Fibroblast of lung (primary cell): ENCODE measurements at places on chromosomes 1 and 21.

DNA sequence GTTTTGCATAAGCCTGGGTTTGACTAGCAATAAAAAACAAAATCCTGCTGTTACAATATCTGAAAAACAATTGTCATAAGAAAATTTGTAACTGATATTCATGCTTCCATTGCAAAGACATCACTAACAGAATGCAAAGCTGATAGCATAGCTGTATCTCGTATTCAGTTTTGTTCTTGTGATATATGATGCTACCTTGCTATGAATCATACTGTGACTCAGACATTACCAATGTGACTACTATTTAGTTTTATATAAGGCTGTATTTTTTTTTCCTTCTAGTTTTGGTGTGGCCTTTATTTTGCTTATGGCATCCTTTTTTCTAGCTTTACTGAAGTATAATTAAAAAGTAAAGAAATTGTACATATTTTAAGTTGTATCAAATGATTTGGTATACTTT is 1381.8 kb downstream of the MRPL39 start:
- peak; percentile 26 for DNase-seq

DNA sequence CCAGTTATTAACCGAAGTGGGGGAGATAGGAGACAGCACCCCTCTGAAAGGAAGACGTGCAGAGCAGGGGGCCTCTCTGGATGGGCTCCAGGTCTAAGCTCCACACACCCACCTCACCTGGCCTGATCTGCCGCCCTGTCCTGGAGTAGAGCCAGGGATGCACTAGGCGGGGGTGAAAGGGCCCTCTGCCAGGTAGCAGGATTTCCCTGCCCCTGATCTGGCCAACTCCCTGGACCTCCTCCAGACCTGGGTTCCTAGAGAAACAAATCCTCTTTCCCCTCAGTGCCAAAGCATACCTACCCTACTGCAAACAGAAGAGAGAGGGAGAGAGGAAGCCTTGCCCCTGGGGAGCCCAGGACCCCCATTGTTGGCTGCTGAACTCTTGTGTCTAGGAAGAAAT is 2.0 kb downstream of the CRABP2 start:
- no peak for DNase-seq

- no peak for DNase-seq
These were observed 92.9 kb downstream of the RHOU start for GRCh38 chr1:228828151-228828550.

DNA sequence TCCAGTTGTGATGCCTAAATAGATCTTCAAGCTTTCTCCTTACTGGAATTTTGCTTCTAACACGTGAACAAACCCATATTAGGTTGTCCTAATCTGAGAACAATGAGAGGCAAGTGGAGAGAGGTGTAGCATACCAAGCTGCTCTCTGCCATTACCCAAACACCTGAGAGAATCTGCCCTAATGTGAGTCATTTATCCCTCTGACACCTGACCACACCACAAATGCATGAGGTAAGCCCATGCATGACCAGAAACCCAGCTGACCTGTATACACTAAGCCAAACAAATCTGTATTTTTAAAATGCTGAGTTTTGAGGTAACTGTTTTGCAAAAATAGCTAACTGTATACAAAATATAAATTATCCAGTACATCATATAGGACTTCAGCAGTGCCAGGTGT is 1458.1 kb upstream of the B3GALT2 start:
- DNase-seq: no peak

- DNase-seq: no peak
These were observed 66.2 kb upstream of the KCNK1 start for GRCh38 chr1:233547726-233548125.

- DNase-seq: no peak
These were observed 4.9 kb upstream of the LINGO4 start for GRCh38 chr1:151809985-151810556.

GRCh38 chr1:111707906-111708305 is 31.3 kb downstream of the INKA2 start:
- peak; percentile 68 for DNase-seq

DNA sequence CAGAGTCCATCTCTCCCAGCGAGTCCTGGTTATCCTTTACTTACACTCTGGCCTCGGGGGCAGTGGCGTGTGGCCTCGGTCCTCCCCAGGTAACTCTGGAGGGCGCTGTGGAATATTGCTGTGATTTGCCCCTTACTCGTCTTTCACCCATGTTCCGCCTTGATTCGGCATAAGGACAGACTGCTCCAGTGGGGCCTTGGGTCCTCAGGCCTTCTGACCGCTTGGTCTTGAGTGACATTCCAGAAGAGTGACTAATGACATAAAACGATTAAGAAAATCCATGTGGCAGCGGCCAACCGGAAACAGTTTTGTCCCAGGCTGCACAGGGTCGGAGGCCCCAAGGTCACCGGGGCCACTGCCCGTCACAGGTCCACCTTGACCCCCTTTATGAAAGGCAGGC is 11.0 kb downstream of the ICMT start:
- DNase-seq: no peak

DNA sequence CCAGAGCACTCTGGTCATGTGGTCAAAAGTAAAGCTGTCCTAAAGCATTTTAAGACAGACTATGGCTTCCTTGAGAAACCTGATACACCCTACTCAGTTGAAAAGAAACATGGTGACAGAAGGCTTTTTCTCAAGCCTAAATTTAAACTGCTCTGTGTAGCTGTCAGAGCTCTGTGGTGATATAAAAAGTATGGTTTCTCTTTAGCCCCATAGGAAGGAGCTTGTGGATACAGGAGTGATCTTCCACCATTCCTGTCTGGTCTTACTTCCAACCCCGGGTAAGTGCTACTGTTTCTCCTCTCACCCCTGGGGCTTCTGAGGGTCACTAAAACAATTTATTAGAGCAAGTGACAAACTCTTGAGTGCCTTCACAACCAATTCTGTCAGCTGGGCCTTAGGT is 8.5 kb downstream of the TP53BP2 start:
- peak; percentile 61 for DNase-seq

GRCh38 chr1:65626003-65626402 is 166.7 kb upstream of the PDE4B start:
- DNase-seq: no peak

DNA sequence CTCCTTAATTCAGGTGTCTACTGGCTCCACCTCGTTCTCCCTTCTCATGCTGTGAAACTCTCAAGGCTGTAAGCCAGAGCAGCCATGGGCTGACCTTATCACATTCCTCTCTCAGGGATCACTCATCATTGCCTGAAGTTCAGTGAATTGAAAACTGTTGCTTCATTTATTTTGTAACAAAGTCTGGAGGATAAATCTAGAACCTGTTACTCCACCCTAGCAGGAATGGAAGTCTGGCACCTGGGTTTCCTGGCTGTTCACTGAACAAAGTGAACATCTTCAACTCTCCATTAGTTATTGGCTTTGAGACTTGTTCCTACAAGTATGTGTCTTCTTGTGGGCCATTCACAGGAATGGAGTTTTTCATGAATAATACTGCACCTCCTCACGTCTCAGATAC is 584.1 kb downstream of the PTPRU start:
- no peak for DNase-seq

DNA sequence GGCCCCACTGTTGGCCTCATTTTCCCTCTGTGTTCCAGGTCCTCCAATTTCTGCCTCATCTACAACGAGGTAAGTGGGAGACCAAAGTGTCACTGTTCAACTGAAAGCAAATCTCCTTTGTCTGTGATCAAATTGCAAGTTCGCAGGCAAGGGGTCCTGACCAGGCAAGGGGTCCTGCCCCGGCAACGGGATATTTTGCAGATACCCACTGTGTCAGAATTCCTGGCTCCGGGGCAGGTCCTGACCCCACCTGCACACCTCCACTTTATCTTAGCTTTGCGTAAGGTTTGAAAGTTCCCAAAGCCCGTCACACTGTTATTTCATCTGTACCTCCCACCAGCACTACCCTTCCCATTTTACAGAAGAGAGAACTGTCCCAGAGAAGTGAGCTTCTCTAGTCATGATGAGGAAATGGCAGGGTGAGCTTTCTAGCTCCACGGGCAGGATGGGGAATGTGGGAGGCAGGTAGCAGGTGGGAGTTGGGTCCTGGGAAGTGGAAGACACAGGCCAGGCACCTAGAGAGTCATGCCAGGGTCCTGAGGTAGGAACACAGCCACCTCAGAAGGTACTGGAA is 32.0 kb upstream of the CSF1 start:
- DNase-seq: no peak

DNA sequence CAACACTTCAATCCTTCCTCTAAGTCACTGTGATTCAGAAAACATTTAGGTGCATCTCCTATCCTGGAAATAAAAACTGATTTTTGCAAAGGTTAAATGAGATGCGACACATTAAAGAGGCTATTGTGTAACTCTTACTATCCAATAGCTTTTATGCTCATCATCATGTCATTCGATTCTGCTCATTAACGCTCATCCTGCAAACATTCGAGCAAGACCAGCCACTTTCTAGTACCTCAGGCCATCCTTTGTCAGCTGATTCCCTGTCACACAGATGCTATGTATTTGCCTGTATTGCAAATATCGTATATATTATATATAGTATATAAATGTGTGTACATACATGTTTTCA is 131.6 kb downstream of the TLR5 start:
- peak; percentile 12 for DNase-seq

DNA sequence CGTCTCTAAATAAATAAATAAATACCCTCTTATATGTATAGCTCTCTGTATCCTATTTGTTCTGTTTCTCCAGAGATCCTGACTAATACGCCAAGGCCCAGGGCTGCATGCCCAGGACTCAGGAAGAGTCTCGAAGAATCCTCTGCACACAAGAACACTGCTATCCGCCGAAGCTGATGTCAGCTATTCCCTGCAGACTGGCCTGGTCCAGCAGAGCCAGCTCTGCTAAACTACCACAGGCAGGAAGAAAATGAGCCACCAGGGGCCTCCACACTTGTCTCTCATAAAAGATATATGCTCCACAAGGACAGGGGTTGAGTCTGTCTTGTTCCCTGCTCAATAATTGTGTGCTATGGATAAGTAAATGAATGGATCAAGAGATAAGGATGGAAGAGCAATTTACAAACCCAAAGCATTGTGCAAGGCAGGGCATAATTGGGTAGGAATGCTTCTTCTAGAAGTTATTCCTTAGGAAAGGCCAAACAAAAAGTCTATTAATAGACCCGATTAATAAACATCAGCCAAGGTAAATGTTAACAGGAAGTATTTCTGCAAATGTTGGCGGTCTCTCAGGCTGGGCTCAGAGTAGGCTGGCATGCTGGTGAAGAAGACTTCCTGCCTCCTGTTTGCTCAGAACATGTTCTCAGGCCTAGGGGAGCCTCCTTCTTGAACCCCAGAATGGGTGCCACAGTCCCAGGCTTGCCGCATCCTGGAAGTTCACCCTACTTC is 26.3 kb upstream of the MAN1C1 start:
- no peak for DNase-seq

- DNase-seq: peak; percentile 84
These were observed 8.0 kb upstream of the PKP1 start for GRCh38 chr1:201275253-201275666.

GRCh38 chr1:76892675-76893074 is 25.4 kb downstream of the ST6GALNAC5 start:
- no peak for DNase-seq
